Stimulated activated CD4-positive, alpha-beta T cell treated with anti-CD3 and anti-CD28 coated beads, Interleukin-4, amount 100 ng/mL, for 4 hours (primary cell): ENCODE measurements at places on chromosomes 1 and 21.

DNA sequence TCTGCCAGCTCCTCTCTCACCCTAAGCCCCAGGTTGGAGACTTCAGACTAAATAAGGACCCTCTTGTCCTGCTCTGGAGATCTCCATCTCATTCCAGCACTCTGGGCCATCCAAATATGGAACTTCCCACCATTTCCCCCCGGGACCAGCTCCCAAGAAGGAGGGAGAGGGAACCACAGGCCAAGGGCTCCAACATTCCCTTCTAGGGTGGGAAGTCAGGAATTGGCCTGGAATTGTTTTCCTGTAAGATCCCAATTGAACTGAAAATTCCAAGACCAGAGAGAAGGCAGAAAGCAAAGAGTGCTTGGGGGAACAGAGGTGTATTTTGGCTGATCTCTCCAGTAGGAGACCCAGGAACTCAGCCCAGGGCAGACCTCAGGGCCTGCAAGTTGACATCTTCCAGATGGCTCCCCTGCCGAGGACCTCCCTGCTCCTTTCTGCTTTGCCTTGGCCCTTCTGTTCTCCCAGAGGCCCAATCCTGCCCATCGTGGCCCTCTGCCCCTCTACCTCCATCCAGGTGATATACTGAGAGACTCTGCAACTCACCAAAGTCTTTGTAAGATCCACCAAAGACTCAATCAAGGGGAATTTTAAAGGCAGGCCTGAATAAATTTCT lies 14.9 kb downstream of the CSRP1 start:
- DNase-seq: no peak

- no peak for DNase-seq
These were observed 954 bp downstream of the MARK1 start for GRCh38 chr1:220528679-220529501.

GRCh38 chr1:87642581-87643221 lies 314.0 kb downstream of the LMO4 start:
- no peak for DNase-seq

GRCh38 chr1:46492871-46493270 lies 3.2 kb downstream of the DMBX1 start:
- no peak for DNase-seq

DNA sequence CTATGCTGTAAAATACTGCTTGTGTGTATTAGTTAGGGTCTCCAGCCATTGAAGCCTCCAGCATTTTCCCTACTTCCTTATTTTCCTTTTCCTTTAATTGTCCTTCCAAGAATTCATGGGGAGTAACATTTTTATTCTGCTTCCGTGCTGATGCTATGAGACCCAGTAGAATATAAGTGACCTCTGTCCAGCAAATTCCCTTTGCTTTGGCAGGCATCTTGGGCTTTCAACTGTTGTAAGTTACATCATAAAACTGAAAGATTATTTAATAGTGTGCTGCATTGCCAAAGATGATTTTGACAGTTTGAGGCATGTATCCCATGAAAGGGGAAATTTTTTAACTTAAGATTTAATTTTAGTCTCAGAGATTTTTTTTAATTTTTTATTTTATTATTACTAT lies 48.1 kb upstream of the B3GALT2 start:
- DNase-seq: no peak

- no peak for DNase-seq
These were observed 14.1 kb downstream of the EPHA2 start for GRCh38 chr1:16141573-16142336.

GRCh38 chr1:233704170-233704897 lies 90.4 kb downstream of the KCNK1 start:
- DNase-seq: no peak

- no peak for DNase-seq
These were observed 169.2 kb downstream of the PGBD5 start for GRCh38 chr1:230256896-230257295.

- DNase-seq: no peak
These were observed 134.7 kb downstream of the ST6GALNAC3 start for GRCh38 chr1:76209238-76209637.

DNA sequence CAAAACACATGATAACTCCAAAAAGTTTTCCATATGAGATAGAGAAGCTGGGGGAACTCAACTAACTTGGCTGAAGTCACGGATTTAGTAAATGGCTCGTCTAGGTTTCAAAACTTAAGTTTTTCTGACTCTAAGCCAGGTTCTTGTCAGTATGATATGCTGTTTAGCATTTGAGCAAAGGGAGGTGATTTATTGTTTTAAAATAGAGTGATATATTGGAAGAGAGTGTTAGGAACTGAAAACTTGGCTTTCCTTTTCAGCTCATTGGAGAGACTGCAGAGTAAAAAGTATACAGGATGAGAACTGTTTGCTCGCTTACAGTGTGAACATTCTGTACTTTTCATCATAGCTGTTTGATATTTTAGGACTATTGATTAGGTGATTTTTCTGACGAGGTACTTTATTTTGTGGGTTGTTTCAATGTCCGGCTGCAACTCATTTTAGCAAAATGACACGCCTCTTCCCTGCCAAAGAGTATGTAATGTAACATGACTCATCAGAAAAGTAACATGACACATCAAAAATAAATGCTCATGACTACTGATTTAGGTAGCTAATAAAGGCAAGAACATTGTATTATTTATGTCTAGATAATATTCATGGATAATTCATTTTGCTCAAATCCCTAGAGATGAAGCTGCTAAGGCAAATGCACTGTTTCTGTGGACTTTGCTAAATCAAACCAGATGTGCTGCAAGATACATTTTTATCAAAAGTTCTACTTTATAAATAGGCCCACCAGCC lies 355.1 kb downstream of the GPATCH2 start:
- DNase-seq: no peak

DNA sequence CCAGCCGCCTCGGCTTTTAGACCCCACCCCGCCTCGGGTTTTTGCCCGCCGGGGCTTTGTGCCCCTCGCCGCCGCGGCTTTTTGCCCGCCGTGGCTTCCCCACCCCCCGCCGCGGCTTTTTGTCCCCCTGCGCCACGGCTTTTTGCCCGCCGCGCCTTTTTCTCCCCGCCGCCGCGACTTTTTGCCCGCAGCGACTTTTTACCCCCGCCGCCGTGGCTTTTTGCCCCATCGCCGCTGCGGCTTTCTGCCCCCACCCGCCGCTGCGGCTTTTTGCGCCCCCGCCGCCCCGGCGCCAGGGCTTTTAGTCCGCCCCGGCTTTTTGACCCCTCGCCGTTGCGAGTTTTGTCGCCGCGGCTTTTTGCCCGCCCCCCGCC lies 474.4 kb downstream of the FAM72C start:
- no peak for DNase-seq

- peak; percentile 11 for DNase-seq
These were observed 1.1 kb downstream of the PLXNA2 start for GRCh38 chr1:208242941-208243526.

- no peak for DNase-seq
These were observed 22.3 kb downstream of the RRP1B start for GRCh38 chr21:43681650-43682049.

GRCh38 chr1:231602673-231602984 lies 24.0 kb upstream of the DISC1 start:
- DNase-seq: no peak

GRCh38 chr1:166036092-166036491 lies 130.7 kb downstream of the FAM78B start:
- DNase-seq: no peak

DNA sequence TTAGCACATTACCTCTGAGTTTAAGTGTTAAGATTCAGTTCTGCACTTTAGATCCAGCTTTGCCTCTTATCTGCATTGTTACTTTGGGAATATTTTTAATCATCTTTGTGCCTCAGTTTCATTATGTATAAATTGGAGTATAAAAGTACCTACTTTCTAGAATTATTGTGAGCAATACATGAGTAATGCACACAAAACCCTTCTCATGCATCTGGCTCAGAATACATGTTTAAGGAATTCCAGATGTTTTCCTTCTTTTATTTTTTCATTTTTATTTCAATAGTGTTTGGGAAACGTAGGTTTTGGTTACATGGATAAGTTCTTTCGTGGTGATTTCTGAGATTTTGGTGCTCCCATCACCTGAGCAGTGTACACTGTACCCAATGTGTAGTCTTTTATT lies 14.2 kb downstream of the C8A start:
- DNase-seq: no peak

DNA sequence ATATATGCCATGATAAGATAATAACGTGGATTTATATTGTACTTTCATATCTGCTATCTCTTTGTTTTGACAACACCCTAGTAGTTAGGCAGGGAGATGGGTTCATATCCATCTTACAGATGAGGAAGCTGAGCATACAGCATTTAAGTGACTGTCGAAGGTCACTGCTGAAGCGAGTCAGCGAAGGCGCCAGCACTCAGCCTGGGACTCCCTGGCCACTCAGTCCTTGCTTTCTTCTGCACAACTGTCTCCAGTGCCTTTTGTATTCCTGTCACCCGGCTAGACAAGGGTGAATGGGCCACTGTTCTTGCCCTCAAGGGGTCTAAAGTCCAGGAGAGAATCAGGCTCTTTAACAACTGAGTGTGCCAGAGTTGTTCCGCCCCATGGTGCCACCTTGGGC lies 3.1 kb downstream of the ARHGEF10L start:
- no peak for DNase-seq

DNA sequence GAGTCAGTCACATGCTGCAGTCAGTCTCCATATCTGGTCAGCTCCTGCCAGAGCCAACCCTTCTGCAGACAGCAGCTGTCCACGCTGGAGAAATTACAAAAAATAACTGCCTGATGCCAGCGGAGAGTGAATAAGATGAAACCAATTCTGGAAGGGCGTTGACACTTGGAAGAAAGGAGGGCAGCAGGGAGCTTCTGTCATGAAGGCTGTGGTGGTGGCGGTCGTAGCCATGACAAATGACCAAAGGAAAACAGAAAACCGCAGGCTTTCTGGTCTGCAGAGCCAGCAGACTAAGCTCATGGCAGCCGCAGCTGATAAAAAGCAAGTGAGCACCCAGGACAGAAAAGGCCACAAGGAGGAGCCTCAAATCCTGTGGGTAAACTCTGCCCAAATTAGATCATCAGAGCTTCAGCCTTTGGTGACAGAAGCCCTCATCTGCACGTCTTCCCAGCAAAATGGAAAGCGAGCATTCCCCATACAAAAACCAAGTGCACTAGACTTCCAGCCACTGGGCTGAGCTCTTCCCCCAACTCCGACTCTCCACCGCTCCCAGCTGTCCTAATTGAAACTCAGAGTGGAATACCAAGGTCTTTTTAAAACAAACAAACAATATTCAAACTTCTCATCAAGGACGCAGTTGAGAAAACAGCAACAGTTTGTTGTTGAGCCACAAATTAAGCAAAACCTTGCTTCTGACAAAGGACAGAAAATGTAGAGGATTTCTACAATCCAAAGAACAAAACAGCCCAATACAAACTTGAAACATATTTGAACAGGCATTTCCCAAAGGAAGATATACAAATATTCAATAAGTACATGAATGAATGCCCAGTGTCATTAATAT lies 28.7 kb downstream of the RSPH1 start:
- DNase-seq: no peak

GRCh38 chr1:194355488-194356106 lies 1169.2 kb upstream of the B3GALT2 start:
- no peak for DNase-seq

DNA sequence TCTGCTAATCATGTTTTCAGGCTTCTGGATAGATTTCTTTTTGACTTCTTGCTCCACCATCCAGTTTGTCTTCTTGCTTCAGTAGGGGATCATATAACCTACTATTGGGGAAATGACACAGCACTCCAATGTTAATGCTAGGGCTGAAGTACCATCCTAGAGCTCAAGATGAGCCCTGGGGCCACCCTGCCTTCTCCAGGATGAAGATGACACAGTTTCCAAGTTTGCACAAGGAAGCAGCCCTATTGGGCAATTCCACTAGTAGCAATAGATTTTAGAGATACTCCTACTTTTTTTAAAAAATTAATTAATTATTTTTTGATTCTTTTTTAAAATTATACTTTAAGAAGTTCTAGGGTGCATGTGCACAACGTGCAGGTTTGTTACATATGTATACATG lies 11.3 kb upstream of the KLF18 start:
- no peak for DNase-seq

DNA sequence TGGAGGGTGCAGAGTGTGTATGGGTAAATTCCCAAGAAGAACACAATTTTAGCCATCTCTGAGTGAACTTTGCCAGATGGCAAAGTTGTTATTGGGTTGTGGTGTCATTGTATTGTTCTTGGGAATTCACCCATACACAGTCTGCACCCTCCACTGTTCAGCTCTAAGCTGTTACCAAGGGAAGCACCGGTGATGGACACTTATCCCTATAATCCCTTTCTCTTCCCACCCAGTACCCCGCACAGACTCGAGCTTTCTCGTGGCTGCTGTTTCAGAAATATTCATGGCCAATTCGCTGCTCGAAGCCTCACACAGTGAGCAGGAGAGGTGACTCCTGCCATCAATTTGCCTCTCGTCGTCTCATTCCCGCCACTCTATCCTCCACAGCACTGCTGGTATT lies 95.7 kb upstream of the PALMD start:
- no peak for DNase-seq

- no peak for DNase-seq
These were observed 78.5 kb downstream of the PLXNA2 start for GRCh38 chr1:208165659-208166058.

- no peak for DNase-seq
These were observed 55.4 kb upstream of the JUN start for GRCh38 chr1:58839147-58839795.

GRCh38 chr1:20322081-20322824 lies 31.6 kb downstream of the VWA5B1 start:
- DNase-seq: no peak

DNA sequence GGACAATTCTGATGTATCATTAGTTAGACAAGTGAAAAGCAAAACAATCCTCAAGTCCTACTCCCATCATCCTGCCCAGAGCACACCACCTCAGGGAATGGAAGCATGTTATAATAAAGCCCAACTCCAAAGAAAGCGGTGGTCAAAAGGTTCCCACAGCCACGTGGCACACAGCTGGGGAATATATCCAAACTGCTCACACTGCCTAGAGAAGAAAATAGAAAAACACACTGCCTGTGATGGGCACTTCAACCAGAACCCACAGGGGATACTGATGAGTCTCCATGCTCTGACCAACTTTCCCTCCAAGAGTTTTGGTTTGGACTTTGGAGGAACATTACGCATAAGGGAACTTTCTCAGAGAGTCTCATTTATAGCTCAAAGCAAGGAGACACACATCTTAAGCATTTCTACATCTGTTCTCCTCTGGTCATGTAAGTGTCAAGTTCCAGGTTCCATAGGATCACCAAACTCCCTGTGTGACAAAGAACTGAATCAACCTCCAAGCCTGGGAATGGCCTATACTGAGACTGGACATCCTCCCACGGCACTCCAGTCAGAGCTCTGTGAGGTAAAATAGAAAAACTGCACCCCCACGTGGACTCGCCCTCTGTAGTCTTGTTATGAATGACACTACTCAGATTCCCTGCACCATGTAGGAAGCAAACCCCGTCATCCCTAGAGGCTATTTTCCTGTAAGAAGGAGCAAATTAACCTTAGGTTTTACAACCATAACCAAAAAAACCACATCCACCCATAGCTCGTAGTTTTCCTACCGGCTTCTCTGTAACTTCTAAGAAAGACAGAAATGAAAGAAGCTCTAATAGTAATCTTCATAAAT lies 12.2 kb downstream of the DSTYK start:
- peak; percentile 29 for DNase-seq

- no peak for DNase-seq
These were observed 56.8 kb downstream of the KCNAB2 start for GRCh38 chr1:6102532-6102845.
